Occipital lobe (tissue), 3 donors: ENCODE measurements at places on chromosomes 13 and 19. TPM values are rescaled to one million over a fixed set of nuclear protein-coding genes. Genes with fewer than 3 reads are reported as not detected.

DNA sequence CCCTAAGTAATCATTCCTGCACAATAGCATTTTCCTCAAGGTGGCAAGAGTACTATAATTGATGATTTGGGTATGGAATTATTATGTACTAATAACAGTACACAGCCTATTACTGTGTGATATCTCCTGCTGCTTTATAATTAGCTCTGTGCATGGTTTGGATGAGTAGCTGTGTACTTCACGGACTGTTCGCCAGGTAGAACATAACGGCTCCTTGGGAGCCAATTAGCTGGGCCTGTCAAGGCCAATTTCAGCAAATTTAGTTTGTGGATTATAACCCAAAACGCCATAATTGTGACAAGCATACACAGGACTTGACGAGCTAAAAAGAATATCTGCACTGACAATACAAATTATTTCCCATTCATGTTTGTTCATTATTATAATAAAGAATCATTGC is 1584.2 kb downstream of the SLITRK1 start:
- DNase-seq: no peak

- no peak for DNase-seq
Observed at GRCh38 chr19:32392901-32393300, 12.7 kb upstream of the DPY19L3 start.

METTL21C gene
- total RNA-seq: not detected

- DNase-seq: no peak
Observed at GRCh38 chr19:16416991-16417390, 54.8 kb downstream of the EPS15L1 start.

ERF gene
- 7.8 TPM for total RNA-seq

- no peak for DNase-seq
Observed at GRCh38 chr19:55778331-55778730, 9.4 kb downstream of the RFPL4AL1 start.

DNA sequence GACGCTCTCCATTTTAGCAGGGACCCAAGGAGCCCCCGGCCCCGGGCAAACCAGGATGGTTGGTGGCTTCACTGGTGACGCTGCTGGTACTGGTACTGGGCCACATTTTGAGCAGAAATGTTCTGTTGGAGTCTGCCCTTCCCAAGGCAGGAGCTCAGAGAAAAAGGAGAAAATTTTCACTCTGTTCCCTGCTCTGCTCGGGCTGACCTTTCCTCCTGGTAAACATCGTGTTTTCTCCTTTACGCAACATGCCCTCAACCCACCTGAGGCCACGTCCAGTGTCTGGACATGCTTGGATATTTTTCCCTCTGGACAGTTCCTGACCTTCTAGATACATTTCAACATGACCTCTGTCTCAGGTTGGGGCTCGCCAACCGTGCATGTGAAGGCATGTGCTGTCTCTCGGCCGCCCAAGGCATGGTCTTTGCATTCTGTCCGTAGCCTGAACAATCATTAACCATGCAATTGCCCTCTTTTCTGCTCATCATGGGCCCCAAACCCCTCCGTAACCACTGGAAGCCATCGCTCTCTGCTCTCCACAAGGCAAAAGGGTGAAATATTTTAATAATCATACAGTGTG is 115.2 kb upstream of the PEG3 start:
- DNase-seq: no peak
